ENCODE measurements at places on chromosomes 3 and 15.

DNA sequence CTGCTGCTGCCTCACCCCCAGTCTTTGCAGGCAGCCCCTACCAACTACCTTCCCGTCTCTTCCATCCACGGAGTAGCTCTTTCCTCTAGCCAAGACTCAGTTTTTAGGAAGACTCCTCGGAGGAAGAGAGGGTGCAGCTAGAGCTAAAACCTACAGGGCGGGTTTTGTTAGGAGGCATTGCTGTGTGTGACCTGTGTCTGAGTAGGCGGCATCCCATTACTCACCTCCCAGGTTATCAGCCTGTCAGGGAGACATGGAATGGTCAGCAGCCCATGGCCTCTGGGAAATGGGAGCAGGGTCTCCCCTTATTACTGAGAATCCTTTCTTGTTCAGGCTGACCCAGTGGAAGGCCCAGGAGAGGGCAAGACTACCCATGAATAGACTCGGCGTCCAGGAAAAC is 43.8 kb upstream of the FGD5 start:
- DNase-seq, result no peak

GRCh38 chr3:142647856-142648255 is 51.7 kb downstream of the PLS1 start:
- DNase-seq, result no peak

GRCh38 chr3:14552717-14553116 is 12.6 kb upstream of the GRIP2 start:
- no peak for DNase-seq

DNA sequence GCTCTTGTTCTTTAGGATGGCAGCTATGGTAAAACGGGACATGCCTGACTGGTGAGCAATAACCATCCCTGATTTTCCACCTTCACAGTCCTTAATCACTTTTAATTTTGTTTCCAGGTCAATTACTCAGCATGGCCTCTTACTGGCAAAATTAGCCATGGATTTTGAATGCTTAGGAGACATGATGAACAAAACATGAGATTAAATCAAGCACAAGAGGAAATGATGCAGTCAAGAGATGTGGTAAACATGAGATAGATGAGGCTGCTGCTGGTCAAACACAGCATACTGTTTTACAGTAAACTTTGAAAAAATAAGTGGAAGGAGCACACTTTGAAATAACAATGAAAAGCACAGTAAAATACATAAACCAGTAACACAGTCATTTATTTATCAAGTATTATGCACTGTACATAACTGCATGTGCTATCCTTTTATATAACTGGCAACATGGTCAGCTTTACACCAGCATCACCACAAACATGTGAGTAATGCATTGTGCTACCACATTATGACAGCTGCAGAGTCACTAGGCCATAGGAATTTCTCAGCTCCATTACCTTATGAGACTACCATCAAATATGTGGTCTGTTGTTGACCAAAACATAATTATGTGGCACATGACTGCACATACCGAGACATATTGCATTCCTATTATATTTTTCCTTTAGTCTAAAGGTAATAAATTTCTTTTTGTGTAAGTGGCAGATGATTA is 30.1 kb upstream of the ZNF502 start:
- DNase-seq, result no peak

- no peak for DNase-seq
Observed at GRCh38 chr15:25251700-25252390, 187.0 kb downstream of the UBE3A start.

DNA sequence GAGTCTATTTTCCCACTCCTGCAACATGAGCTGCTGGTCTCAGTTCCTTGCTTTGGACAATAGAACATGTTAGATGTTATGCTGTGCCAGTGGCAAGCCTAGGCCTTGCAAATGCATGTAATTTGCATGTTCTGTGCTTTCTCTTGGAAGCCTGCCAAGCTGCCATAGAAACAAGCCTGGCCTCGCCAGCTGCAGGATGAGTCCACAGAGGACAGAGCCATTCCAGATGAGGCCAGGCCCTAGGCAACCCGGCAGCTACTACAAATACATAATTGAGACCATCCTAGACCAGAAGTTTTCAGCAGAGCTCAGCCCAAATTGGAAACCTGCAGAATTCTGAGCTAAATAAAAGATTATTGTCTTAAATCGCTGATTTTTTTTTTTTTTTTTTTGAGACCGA is 39.6 kb downstream of the TRIM69 start:
- DNase-seq, result no peak

DNA sequence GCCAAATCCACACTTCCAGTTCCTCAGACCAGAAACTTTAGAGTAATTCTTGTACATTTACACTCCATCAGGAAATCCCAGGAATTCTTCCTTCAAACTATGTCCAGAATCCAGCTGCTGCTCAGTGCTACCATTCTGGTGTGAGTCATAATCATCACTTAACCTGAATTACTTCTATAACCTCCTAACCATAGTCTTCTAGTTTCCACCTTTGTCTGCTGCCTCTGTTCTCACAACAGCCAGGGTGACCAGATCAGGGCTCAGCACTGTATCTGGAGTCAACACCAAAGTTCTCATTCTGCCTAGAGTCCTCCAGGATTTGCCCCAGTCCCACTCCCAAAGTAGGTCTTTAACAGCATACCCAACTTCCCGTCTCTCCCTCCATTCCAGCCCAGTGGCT is 3.4 kb downstream of the CLDND1 start:
- DNase-seq, result no peak

- DNase-seq, result no peak
Observed at GRCh38 chr15:29089731-29090616, 179.6 kb downstream of the NSMCE3 start.

DNA sequence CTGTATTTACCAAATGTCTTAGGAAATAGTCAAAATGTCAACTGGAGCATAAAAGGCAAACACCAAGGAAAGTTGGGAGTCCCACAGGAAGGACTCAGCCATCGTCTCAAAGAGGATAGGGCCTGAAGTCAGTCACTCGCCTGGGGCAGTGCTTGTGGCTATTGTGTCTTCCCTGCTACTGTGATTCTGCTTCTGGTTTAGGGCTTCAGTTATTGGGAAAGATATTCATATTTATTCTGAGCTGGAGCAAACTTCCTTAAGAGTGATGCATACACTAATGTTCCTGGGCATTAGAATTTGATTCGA is 118.1 kb downstream of the EDEM1 start:
- no peak for DNase-seq

GRCh38 chr3:100782348-100782747 is 73.1 kb downstream of the TFG start:
- DNase-seq, result no peak

All from T-cell (primary cell).